ENCODE measurements at places on chromosomes 11 and 22.
A peak's percentile ranks its signal among the peaks of the same experiment; 100 is the strongest.

DNA sequence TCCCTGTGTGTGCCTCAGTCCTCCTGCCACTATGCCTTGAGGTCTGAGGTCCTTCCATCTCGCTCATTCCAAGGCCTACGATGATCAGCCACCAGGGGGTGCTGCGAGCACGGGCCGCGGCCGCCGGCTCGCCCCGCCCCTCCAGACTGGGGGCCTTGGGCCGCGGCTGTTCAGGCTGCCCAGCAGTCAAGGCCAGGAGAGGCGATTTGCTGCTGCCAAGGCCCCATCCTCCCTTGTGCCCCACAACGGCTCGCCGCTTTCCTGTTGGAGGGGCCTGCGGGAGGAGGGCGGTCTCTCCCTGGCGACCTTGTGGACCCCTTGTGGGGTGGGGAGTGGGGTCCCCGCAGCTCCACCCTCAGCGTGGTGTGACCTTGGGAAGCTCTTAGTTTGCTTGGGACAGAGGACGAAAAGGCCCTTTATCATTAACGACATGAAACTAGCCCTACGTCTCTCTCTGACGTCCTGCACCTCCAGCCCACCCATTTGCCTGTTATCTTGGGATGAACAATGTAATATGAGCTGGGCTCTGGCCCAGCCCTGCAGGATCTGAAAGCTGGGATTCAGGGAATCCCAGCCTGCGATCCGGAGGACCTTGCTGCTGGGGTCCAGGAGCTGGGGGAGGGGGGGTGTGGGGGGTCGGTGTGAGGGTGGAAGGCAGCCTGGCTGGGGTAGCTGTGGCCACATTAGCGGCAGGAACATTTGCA, 5.3 kb upstream of the GALR3 start:
- no peaks in the 10 kb centered on the region for H3K36me3 ChIP-seq
- H3K4me1 ChIP-seq: peaks cover 21% of the 10 kb centered on the region
- peaks cover 37% of the 10 kb centered on the region for H3K27me3 ChIP-seq

DNA sequence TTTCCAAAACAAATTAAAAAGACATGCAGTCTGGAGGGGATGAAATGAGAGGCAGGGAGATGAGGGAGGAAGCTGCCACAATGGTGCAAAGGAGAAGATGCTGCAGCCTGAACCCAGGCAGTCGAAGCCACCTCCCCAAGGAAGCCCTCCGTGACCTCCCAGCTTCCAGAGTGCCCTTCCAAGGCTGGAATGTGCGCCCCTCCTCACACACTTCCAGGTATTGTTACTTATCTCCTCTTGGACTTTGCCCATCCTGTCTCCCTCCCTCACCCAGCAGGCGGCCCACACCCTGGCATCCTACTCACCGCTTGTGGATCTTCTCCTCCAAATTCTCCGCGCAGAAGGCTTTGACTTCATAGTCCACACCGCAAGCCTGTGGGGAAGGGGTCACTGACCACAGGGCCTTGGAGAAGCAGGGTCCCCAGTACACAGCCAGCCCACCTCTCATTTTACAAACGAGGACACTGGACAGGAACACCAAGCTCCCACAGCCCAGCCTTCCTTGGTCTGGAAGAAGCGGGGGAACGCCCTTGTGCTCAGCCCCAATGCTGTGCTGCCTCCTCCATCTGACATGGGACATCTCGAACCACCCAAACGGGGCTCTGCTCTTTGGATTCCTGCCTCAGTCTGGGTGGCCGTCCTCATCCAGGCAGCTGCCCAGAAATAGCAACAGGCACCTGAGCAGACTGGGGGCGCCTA, 40.3 kb downstream of the TPBGL start:
- peaks cover 15% of the 10 kb centered on the region for H3K4me1 ChIP-seq
- DNase-seq: no peak
- H3K36me3 ChIP-seq: peaks cover 71% of the 10 kb centered on the region
- no peak overlapping the region for H3K4me3 ChIP-seq
- H3K27me3 ChIP-seq: no peaks in the 10 kb centered on the region

DNA sequence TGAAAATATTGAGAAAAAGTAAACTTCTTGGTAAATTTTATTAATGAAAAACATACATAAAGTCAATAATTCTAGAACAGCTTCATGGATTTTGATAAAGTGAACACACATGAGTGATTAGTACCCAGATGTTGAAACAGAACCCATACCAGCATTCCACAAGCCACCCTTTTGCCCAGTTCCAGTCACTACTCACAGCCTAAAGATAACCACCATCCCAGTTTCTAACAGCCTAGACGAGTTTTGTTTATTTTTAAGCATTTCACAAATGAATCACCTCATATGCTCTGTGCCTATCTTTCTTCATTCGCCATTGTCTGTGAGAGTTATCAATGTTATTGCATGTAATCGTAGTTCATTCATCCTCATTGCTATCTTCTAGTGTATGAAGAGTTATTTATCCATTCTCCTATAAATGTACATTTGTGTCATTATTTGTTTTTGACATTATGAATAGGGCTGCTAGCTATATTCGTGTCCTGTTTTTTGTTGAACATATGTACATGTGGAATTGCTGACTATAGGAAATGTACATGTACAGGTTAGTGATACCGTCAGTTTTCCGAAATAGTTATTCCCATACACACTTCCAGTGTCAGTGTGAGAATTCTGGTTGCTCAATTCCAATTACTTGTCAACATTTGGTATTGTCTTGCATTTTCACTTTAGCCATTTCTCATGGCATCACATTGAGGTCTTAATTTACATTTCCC, 44.5 kb upstream of the TEAD1 start:
- no peak overlapping the region for H3K27ac ChIP-seq
- no peak for DNase-seq
- H3K36me3 ChIP-seq: no peaks in the 10 kb centered on the region
- H3K27me3 ChIP-seq: no peaks in the 10 kb centered on the region
- no peak overlapping the region for H3K4me3 ChIP-seq
- no peaks in the 10 kb centered on the region for H3K4me1 ChIP-seq

GRCh38 chr11:16013649-16014275, 342.6 kb downstream of the SOX6 start:
- DNase-seq: no peak
- no peak overlapping the region for H3K4me3 ChIP-seq
- H3K4me1 ChIP-seq: no peaks in the 10 kb centered on the region

- no peak for DNase-seq
- peaks cover 44% of the 10 kb centered on the region for H3K4me1 ChIP-seq
- no peak overlapping the region for H3K27ac ChIP-seq
- H3K4me3 ChIP-seq: no peak overlapping the region
- H3K27me3 ChIP-seq: peaks cover 2% of the 10 kb centered on the region
These were observed 20.1 kb upstream of the BDNF start for GRCh38 chr11:27720277-27720830.

- H3K27me3 ChIP-seq: no peaks in the 10 kb centered on the region
- H3K27ac ChIP-seq: peak overlapping the region; percentile 60
- DNase-seq: no peak
- H3K4me3 ChIP-seq: no peak overlapping the region
- H3K36me3 ChIP-seq: no peaks in the 10 kb centered on the region
These were observed 5.4 kb downstream of the TBC1D10C start for GRCh38 chr11:67409261-67409666.

GRCh38 chr11:123457187-123457770, 27.2 kb downstream of the GRAMD1B start:
- H3K4me1 ChIP-seq: no peaks in the 10 kb centered on the region
- H3K27me3 ChIP-seq: no peaks in the 10 kb centered on the region
- H3K36me3 ChIP-seq: no peaks in the 10 kb centered on the region
- DNase-seq: no peak
- peak overlapping the region; percentile 70 for H3K27ac ChIP-seq

DNA sequence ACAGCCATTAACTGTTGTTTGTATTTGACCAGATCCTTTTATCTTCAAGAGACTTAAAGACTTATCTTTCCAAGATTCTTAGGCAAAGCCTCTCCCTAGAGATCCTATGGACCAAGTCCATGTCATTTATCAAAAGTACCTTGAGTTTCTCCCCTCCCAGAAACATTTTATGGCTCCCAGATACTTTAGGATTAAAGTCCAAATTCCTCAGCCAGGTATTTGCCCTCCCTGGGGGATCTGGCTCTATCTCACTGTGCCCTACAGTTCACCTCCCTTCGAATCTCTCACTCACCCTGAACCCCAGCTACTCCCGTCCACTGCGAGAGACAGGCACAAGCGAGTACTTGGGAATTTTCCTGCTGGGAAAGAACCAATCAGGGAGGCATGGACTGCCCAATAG, 11.9 kb downstream of the MS4A8 start:
- H3K36me3 ChIP-seq: no peaks in the 10 kb centered on the region
- DNase-seq: no peak
- H3K4me1 ChIP-seq: no peaks in the 10 kb centered on the region
- H3K27ac ChIP-seq: no peak overlapping the region
- H3K4me3 ChIP-seq: no peak overlapping the region

DNA sequence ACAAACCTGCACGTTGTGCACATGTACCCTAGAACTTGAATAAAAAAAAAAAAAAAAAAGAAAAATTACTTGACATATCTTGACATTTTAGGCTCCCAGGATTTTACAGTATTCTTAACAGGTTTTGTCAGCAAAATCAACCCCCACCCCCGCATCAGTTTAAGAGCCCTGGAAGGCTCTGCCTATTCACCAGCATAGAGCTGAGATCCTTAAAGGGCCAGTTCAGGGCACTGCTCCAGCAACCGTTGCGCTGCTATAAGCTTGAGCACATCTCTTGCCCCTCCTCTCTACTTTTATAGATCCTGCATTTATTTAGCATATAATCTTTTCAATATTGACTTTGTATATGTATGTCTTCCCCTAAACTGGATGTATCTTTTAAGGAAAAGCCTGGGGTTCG, 697 bp upstream of the PAFAH1B2 start:
- H3K36me3 ChIP-seq: no peaks in the 10 kb centered on the region
- no peak for DNase-seq
- peak overlapping the region; percentile 83 for H3K4me3 ChIP-seq
- no peaks in the 10 kb centered on the region for H3K4me1 ChIP-seq
- no peaks in the 10 kb centered on the region for H3K27me3 ChIP-seq

DNA sequence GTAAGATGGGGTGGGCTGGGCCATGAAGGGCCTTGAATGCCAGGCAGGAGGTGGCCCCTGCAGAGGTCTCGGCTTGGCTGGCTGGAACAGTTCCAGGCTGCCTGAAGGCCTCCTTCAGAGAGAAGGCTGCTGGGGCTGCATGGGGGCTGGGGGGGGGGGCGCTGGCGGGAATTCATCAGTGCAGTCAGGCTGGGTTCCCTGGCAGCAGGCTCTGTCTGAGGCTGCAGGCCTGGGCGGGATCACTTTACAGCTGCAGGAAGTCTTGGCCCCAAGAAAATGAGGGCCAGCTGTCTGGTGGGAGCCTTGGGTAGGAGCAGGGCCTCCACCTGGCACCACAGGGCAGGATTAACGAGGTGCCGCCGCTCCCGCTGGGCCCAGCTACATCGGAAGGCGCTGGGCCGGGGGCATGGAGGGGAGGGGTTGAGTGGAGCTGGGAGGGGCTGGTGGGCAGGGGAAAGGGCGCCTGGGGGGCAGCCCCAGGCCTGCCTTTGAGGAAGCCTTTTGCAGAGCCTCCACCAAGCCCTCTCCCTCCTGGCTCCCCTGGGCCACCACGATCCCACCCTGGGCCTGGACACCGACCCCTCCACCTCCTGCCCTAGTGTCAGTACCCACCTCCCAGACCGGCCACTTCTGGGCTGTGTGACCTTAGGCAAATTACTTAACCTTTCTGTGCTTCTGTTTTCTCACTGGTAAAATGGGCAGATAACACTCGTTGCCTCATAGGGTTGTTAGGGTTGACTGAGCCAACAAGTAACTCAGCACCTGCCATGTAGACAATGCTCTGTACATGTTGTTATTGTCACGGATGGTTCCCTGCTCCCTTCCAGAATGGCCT, 31.0 kb upstream of the HMOX1 start:
- DNase-seq: no peak
- no peak overlapping the region for H3K4me3 ChIP-seq
- H3K36me3 ChIP-seq: no peaks in the 10 kb centered on the region
- no peaks in the 10 kb centered on the region for H3K27me3 ChIP-seq

DNA sequence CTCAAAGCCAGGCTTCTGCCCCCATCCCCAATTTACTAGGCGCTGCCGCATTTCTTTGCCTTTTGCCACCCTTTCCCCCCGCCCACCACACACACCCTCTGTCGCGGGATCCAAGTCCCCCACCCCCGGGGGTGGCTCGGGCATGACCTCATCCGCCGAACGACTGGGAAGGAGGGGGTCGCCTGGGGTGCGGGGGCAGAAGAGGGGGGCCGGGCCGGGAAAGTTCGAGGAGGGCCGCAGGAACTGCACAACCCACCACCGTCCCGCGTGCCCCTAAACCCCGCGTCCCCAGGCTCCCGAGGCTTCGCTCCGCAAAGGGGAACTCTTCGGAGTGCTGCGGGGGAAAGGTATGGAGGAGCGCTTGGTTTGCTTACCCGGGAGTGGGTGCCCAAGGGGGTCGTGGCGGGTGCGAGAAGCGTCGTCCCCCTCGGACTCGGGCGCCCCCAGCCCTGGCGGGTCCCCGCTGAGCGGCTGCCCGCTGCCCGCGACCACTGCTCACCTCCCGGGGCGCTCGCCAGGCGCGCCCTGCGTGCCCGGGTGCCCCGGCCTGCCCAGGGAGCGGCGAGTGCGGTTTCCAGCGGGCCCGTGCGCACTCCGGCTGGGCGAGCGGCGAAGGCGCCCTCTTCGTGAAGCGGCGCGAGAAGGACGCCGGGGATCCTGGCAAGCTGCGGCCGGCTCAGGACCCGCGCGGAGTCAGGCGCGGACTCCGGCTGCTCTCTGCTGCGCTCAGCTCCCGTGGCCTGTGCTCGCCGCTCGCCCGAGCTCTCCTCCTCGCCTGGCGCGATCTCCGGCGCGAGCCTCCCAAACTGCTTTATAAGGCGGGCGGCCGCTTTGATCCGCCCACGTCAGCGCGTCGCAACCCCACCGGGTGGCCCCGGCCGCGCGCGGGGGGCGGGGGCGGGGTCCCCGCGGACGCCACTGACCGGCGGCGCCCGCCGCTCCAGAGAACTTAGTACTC, 4.0 kb upstream of the WNT11 start:
- H3K36me3 ChIP-seq: no peaks in the 10 kb centered on the region
- H3K27ac ChIP-seq: no peak overlapping the region
- H3K27me3 ChIP-seq: peaks cover 44% of the 10 kb centered on the region

DNA sequence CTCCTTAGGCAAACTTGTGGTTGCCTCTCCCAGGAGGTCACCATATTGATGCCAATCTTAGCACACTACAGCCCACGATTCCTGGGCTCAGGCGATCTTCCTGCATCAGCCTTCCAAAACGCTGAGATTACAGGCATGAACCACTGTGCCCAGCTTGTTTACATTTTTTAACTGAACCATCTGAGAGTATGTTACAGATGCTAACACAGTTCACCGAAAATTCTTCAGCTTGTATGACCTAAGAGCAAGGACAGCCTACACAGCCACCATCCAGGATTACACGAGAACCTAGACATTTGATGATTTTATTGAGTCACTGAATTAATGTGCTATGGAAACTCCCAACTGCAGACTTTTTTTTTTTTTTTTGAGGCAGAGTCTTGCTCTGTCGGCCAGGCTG, 5.8 kb upstream of the LGALS1 start:
- H3K4me3 ChIP-seq: no peak overlapping the region
- peaks cover 24% of the 10 kb centered on the region for H3K4me1 ChIP-seq
- no peaks in the 10 kb centered on the region for H3K36me3 ChIP-seq
- no peak for DNase-seq
